ENCODE measurements at places on chromosomes 5 and 9.

- DNase-seq: no peak
These were observed 18.0 kb upstream of the TRIM32 start for GRCh38 chr9:116668970-116669695.

GRCh38 chr5:69010476-69010875 is 83.3 kb upstream of the SLC30A5 start:
- DNase-seq: no peak

- DNase-seq: no peak
These were observed 2.3 kb upstream of the PLK2 start for GRCh38 chr5:58462154-58462553.

DNA sequence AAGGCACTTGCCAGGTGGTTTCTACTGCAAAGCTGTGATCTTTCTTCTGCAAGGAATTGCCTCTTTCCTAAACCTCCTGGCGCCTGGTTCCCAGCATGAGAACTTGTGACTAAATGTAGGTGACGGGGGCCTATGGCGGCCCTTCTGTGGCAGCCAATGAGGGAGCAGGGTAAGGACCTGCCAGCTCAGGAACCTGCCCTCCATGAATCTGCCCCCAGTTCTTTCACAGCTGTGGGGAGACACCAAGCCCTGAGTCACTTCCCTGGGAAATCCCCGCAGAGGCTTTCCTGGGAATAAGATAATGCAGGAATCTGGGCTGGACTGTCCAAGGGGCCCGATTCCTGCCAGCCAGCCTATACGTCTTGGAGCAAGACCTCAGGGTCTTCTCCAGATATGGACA is 56.7 kb upstream of the CTNNA1 start:
- no peak for DNase-seq

DNA sequence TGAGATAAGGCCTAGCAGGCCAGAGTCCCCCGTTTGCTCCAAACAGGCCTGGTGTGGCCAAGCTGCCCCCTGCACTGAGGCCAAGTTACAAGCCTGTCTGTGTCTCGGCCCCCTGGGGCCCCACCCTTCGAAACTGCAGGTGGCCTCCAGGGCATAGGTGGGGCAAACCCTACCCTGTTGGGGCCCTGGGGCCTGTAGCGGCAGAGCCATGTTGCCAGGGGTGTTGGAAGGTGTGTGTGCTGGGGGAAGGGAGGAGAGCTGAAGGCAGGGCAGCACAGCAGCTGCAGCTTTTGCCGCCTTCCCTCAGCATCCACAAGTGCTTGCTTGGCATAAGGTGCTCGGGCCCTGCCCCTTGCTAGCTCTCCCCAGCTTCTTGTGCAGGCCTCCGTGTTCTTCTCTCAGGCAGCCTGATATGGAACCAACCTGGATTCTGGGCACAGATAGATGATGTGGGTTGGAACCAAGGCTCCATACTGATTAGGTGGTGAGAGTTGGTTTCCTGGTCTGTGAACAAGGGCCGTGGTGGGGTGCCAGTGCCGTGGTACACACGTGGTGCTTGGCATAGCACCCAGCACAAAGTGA is 12.7 kb downstream of the IRF1 start:
- DNase-seq: no peak
